Neural crest cell (in vitro differentiated cells): ENCODE measurements at places on chromosomes 12 and 14. TPM values are rescaled to one million over a fixed set of nuclear protein-coding genes. Genes with fewer than 3 reads are reported as not detected.

Gene HOXC12
- not detected in 2 replicates for total RNA-seq

Gene PMEL
- 36.9 and 39.9 TPM in 2 replicates for total RNA-seq

Gene HOXC6
- 10.7 and 11.0 TPM in 2 replicates for total RNA-seq

Gene LBHD2
- not detected in 2 replicates for total RNA-seq

Gene KRT7
- not detected in 2 replicates for total RNA-seq

GRCh38 chr12:91074851-91075250 lies 17.0 kb upstream of the KERA start:
- DNase-seq: no peak

- DNase-seq: no peak
Observed at GRCh38 chr12:100445081-100445481, 28.6 kb upstream of the NR1H4 start.

DNA sequence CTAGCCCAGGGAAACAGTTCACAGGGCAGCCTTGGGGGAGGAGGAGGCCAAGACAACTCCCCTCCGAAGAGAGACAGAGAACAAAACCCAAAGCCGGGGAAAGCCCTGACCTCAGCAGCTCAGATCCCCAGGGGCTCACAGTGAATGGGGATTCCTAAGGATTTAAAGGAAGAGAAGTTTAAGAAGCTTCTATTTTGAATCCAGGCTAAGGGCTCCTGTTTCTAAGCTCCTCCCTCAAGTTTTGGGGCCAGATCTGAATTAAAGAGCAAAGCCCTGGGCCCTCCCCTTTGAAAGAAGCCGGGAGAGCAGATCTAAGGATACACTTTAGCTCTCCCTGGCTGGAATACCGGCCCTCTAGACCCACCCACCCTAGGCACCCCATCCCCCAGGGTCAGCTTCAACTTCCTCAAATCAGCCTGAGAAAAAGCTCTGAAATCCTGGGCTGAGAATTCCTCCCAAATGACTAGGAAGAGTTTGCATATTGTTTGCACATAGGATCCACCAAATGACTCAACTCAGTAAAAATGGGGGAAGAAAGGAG lies 3.9 kb downstream of the KDM2B start:
- peak; percentile 31 for DNase-seq

DNA sequence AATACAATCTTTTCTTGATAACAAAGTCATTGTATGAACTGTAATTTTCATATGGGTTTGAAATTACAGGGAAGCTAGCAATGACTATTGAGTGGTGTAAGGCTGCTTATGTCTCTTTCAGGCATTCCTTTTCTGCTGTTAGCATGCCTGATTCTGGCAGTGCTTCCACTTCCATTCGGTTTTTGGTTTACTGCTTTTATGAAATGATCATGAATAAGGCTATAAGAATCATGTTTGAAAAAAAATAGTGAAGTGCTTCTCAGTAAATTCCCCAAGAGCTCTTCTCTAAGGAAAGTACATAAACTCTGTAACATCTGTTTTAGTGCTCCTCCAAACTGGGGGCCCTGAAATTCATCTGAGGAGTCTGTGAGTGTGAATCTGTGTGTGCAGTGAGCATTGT lies 434.0 kb upstream of the RGS6 start:
- no peak for DNase-seq

DNA sequence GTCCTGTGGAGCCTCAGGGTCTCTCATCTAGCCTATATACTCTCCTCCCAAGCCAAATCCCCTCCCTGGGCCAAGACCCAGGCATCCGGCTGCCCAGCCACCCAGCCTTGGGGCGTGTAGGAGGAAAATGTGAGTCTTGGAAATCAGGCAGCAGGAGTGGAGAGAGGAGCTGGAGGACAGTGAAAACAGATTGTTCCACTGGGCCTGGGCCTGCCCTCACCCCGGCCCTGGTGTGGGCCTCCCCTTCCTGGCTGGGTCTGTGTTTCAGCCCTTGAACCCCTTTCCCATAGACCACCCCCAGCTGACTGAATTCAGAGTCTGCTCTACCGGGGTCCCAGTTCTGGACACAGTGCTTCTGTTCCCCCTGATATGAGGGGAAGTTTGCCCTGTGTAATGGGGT lies 6.7 kb downstream of the ITGA5 start:
- DNase-seq: no peak
